ENCODE measurements at places on chromosomes 12 and 14.

- no peak for DNase-seq
Measured at GRCh38 chr14:90788031-90788430, 28.2 kb downstream of the TTC7B start.

GRCh38 chr12:118370601-118371000 lies 2.1 kb downstream of the TAOK3 start:
- DNase-seq, result no peak

DNA sequence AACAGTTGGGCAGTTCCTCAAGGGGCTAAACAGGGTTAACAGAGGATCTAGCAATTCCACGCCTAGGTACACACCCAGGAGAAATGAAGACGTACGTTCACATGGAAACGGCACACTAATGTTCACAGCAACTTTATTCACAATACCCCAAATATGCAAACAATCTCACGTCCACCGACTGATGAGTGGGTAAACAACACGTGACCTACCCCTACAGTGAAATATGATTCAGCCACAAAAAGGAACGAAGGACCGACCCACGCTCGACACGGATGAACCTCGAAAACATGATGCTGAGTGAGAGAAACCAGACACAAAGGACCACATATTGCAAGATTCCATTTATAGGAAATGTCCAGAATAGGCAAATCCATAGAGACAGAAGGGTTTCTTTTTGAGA lies 112.7 kb downstream of the NCOR2 start:
- DNase-seq, result no peak

- DNase-seq, result no peak
Measured at GRCh38 chr12:57166971-57167371, 19.6 kb upstream of the LRP1-AS start.

DNA sequence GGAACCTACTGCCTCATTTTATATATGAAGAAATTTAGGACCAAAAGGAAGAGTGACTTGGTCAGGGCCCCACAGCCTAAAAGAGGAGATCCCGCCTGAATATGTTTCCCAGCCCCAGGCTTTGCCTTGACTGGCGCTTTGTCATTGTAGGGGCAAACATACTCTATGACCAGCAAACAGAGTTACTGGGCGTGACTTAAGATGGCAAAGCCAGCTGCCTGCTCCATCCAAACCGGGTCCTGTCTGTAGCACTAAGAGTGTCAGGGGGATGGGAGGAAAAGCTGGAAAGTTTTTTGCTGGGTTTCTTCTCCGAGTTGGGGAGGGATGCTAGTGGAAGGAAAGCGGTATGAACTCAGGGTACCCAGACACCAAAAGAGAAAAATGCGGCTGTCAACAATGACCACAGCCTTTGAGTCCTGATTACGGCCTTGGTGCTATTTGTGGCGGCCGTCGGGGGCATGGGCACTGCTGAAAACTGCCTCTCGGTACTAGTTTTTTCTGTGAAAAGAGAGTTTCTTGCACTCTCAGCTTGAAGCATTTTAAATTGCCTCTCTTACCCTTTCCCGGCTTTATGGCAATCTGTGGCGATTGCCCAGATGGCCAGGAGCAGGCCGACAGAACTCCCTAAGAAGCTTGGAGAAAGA lies 82.7 kb downstream of the PRIMA1 start:
- no peak for DNase-seq

DNA sequence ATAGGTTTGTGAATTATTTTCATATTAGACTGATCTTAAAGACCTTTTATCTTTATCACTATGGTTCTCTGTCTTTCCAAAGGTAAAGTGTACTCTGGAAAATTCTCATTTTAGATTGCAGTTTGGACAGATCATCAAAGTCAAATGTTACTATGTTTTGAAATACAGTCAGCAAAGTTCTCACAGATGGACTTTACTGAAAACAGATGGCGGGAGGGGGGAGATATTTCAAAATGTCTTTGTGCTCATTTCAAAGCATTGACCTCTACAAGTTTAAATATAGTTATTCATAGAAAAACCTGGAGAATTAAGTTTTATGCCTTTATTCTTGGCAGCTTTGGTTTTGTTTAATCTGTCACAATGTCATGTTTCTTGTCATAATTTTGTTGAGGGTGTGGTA lies 51.8 kb upstream of the LRTM2 start:
- DNase-seq, result no peak

DNA sequence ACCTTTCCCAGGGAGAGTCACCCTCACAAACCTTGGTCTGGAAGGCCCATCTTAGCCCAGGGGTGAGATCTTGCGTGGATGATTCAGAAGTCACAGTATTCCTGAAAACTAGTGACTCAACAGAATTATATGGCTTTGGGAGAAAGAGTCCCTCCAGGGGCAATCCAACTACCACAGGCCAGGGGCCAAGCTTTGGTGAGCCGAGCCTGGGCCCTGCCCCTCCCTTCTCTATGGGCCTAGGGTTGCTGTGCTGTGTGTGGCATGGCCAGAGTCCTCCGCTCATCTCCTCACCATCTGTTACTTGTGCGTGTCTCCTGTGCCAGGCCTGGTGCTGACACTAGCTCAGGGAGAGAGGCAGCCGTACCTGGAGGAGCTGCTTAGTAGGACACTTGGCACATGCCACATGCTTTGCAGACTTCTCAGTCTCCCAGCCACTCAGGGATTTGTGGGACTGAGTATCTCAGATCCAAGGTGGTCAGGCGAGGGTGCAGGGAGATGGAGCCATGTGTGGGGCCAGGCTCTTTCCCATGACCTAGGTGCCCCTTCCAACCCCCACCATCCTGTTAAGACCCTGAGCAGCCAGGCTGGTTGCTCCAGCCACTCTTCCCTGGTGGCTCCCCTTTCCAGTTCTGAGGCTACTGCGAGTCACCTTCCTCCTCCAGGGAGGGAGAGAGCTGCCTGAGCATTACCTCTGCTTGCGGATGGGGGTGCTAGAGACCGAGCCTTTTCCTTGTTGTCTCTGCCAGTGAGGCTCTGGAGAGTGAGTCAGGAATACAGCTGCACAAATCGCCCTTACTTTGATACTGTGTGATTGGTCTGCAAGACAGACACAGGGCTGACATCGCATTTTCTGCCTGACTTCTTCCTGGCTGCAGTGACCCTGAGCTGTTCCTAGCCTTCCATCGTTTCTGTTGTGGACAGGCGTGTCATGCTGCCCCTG lies 94.1 kb downstream of the SLC25A47 start:
- DNase-seq, result peak; percentile 55

DNA sequence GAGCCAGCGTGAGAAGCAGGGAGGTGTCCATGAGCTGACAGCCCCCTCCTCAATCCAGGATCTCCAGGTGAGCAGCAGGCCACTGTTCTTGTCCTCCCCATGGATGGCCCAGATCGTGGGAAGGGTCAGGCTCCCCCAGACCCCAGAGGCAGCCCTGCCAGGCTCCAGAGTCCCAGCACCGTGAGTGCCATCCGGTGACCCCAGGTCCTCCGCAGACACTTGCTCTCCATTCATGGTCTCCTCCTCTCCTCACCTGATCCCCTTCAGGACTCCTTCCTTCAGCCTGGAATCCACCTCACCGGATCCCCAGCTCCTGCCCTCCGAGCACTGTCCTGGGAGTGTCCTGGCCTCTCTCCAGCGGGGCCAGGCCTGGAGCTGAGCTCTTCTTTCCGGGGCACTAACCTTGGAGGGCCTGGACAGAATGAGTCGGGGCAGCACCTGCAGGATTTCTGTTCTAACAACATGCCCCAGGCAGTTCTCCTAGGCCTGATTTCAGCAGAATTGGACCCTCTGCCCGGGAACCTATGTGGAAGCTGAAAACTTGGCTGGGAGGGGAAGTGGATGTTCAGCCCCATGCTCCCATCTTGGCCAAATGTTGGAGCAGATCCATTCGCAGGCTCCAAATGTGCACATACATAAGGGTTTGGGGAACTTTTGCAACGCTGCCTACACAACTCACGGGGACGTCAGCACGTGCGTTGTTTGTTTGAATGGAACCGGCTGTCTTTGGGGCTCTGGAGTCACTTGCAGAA lies 341.6 kb upstream of the SFSWAP start:
- no peak for DNase-seq

GRCh38 chr12:55445357-55445756 lies 1.5 kb downstream of the OR6C2 start:
- no peak for DNase-seq

GRCh38 chr14:31590206-31590605 lies 29.0 kb downstream of the NUBPL start:
- DNase-seq, result no peak

- DNase-seq, result no peak
Measured at GRCh38 chr14:61997161-61997560, 234.9 kb downstream of the SNAPC1 start.

DNA sequence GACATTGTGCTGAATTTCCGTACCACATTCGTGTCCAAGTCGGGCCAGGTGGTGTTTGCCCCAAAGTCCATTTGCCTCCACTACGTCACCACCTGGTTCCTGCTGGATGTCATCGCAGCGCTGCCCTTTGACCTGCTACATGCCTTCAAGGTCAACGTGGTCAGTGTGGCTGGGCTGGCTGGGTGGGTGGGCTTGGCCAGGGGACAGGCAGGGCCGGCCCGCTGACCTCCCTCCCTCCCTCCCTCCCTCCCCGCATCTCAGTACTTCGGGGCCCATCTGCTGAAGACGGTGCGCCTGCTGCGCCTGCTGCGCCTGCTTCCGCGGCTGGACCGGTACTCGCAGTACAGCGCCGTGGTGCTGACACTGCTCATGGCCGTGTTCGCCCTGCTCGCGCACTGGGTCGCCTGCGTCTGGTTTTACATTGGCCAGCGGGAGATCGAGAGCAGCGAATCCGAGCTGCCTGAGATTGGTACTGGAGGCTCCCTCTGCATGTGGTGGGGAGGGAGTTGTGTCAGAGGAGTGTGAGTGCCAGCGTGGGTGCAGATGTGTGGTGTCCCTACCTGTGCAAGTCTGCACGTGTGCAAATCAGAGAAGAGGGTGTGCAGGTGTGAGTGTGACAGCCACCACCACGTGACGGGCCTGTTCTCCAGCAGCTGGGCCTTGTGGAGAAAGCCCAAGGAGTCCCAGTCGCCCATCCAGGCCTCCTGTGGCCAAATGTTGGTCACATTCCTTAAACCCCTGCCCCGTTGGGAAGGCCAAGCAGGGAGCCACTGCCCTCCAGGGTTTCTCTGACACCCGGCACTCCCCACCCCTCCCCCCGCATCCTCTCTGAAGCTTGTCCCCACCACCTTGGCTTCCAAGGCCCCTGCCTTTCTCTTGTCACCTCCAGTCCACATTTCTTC lies 5.3 kb downstream of the KCNH3 start:
- no peak for DNase-seq

DNA sequence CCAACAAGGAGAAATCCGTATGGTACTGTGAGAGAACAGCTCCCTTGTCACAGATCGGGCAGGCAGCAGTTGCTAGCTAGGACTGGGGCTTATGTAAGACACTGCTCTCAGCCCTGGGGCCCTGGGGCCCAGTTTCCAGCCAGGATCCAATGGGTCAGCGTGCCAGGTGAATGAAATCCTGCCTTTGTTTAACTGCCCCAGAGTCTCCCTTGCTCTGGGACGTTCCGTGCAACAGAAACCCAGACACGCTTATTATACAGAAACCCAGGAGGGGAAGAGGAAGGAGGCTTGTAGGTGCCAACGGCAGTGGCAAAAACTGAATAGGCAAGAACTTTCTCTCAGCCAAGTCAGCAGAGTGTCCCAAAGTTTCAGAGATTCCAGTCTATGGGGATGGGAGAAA lies 110.6 kb downstream of the DIO2 start:
- no peak for DNase-seq

DNA sequence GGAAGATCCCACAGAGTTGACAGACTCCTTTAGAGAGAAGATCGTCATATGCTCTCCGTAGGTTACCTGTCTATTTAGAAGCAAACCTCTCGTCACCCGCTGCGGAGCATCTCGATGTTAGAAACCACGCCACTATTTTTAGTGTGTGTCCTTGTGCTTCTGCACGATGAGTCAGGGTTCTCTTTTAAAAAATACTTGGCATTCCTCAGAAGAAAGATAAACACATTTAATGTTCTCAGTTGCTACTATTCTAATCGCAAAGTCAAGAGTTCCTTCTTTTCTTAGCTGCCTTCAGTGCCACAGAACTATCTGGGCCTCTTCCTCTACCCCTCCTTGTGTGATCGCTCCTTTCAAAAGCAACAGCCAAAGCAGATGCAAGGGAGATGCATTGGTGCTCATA lies 192.4 kb downstream of the PELI2 start:
- no peak for DNase-seq

All from D341Med (cell line).